ENCODE measurements at places on chromosomes 13 and 19.

DNA sequence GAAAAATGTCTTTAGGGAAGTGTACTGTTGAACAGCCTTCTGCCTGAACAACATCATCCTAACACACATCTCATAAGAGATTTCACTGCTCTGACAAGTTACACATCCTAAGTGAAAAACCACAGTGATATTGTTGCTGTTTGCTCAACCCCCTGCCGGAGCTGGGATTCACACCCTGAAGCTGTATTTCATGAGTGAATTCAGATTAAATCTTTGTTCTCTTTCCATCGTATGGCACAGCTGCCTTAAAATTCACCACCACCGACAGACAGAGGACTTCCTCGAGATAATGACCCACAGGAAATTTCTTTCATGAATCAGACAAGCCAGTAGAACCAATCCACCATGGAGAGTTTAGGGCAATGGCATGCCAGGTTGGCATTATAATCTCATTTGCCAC lies 280.8 kb downstream of the DCT start:
- DNase-seq = no peak

DNA sequence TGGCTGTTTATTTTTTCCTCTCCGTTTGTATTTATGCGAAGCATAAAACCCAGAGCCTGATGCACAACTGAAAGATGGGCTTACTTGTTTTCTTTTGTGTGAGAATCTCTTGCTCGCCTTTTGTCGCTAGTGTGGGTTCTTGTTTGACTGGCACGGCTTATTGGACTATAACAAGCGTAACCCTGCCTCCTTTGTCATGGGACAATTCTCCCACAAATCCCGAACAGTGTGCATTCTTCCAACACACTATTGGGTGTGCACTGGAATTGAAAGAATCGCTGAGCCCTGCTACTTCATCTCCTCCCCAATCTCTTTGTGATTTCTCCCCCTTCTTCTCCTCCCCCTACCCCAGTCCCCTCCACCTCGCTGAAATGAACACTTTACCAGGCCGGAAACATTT lies 110.8 kb downstream of the ZIC5 start:
- DNase-seq = no peak

DNA sequence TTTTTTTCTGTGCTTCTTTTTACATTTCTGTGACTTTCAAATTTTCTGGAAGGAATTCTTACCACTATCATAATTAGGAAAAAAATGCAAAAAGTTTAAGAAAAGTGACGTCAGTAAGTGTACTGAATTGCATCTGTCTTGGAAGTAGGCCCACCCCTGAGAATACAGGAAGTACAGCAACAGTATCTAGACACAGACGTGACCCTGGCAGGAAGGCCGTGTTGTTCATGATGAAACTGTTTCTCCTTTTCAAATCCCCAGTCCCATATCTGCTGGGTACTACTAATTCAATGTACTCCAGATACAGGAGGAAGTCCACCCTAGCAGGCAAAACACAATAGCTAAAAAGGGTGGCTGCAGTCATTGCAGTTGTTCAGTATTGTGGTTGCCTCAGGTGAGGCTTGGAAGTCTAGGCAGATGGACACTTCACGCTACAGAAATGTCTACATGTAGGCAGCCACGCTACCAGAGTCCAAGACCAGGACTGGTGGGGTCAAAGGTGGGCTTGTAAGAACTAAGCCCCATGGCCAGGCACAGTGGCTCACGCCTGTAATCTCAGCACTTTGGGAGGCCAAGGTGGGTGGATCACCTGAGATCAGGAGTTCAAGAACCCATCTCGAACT lies 49.6 kb upstream of the MED4 start:
- DNase-seq = no peak

- DNase-seq = no peak
These were observed 29.8 kb downstream of the ZNF536 start for GRCh38 chr19:30401956-30402355.

GRCh38 chr19:34837262-34837661 lies 64.2 kb upstream of the ZNF599 start:
- no peak for DNase-seq

DNA sequence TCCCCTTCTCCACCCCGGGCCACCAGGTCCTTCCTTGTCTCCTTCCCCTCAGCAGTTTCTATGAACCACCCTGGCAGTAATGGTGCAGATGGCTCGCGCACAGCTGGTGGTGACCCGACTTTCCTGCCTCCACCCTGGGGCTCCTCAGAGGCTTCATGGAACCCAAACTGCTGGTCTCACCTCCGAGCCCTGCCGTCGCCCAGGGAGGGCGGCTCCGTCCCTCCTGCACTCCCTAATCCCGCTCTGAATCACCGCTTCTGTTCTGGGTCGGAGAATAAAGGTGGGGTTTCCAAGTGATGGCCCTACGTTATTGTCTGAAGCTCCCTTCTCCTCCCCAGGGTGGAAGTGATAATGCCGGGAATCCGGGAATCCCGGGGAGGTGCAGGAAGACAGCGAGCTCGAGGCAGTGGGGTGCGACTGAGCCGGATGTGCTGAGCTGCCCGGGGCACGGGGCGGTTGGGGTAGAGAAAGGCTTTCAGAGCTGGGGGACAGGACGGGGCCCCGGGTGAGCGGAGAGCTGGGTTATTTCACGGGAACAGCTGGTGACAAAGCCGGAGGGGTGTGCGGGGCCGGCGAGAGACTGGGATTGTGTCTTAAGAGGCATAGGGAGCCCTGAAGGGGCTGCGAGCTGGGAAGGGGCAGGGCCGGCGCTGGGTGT lies 711 bp downstream of the FUT2 start:
- no peak for DNase-seq

GRCh38 chr13:92362717-92363116 lies 863.9 kb upstream of the GPC6 start:
- DNase-seq = no peak

DNA sequence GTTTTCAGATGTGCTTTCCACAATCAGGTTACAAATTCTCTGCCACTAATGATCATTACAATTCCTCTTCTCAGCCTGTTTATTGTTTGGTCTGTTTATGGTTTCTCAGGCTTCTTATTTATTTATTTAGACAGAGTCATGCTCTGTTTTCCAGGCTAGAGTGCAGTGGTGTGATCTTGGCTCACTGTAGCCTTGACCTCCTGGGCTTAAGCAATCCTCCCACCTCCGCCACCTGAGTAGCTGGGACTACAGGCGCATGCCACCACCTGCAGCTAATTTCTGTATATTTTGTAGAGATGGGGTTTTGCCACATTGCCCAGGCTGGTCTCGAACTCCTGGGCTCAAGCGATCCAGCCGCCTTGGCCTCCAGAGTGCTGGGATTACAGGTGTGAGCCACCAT lies 2.1 kb upstream of the ZSCAN5A start:
- DNase-seq = no peak

- DNase-seq = no peak
These were observed 30.6 kb upstream of the ATP1A3 start for GRCh38 chr19:42024622-42025111.

- no peak for DNase-seq
These were observed 26.2 kb downstream of the TMTC4 start for GRCh38 chr13:100648354-100648753.

- DNase-seq = no peak
These were observed 15.0 kb downstream of the MRPS12 start for GRCh38 chr19:38945562-38946228.

GRCh38 chr19:41591951-41592562 lies 16.1 kb downstream of the CEACAM21 start:
- DNase-seq = no peak

DNA sequence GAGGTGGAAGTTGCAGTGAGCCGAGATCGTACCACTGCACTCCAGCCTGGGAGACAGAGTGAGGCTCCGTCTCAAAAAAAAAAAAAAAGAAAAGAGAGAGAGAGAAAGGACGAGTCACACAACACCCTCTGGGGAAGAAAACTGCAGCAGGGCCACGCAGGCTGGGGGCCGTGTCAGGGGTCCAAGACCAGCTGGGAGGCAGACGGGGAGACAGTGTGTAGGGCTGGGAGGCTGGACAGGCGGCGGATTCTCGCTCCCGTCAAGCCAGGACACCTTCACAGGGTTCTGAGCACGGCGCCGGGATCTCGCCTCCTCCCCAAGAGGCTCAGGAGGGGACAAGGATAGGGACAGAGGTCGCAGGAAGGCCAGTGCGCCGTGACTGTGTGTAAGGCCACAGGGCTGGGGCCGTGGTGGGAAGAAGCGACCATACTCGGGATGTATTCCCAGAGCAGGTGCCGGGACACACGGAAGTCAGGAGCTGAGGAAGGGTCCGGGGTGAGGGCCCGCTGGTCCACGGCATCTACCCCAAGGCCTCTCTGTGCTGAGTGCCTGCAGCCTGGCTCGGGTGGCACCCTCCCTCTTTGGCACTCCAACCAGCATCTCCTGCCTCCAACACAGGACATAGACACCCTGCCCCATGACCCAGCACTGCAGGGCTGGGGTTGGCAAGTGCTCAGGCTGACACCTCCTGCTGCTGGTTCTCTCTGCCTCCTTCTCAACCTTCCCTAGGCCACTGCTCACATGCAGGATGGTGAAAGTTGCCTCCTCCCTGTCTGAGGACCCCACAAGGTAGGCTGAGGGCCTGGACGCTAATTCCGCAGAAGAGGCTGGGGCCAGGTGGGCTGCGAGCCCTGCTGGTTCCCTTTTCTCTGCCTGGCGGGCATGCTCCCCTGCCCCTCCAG lies 21.2 kb downstream of the ZNF787 start:
- DNase-seq = no peak

DNA sequence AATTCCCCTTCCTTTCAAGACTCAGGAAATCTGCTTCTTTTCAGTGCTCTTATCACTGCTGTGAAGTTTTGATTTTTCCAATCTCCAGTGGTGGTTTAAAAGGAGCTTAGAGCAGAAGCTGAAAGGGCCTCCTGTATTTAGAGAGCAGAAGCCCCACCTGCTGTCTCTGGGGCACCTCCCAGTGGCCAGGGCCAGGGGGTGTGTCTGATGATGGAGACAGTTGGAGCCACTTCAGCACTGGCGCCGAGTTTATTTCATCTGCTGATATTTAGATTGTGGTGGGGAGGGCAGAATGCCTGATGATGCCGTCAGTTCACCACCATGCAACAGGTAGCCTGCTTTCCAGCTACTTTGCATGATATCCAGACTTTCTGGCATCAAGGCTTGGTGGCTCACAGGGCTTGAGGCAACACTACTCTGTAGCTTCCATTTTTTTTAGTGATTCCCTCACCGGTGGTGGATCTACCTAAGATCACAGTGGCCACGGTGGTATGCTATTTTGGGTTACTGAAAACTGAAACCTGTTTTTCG lies 371.9 kb downstream of the KCNRG start:
- no peak for DNase-seq

DNA sequence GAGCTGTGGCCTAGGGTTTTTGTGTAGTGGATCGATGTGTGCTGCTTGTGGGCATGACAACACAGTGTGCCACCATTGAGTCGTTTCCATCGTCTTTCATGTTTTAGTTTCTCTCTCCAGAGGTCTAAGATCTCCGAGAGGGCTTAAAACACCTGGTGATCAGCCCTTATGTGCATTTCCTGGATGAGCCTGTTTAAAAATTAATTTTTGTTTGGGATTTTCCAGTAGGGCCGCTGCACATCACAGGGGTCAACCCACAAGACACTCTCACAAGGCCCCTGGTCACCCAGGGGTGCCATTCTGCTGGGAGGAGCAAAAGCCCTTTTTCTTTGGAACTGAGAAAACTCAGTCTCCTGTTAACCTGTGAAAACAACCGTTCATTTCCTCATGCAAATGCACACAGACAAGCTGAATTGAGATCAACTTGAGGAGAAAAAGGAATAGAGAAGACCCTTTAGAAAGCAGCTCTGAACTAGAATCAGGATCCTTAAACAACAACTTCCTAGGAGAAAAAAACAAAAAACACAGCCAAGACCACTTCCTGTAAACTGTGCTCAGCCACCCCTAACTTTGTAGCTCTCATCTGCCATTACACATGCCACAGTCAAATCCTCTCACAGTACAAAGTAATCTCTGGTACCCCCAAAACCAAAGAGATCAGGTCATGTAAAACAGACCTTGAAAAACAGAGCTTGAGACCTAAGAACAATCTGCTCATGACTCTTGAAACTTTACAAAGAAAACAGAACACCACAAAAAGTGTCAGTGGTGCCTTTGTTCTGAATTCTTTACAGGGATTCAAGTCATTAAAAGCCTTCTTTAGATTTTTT lies 8.3 kb upstream of the MTRF1 start:
- DNase-seq = no peak

DNA sequence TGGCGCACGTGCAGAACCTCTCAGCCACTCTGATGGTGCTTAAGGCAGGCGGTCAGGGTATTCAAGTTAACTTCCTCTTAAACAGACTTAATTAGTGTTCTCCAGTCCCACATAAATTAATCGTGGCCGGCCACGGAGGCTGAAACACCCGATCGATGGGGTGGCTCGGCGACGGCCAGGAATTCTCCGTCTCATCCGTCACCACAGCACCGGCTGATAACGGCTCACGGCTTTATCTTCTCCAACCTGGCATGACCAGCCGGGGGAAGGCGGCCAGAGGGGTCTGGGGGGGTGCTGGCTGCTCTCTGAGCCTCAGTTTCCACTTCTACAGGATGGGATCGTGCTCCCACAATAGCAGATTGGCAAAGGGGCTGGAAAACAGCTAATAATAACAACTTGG lies 32.6 kb upstream of the TCF3 start:
- DNase-seq = no peak

DNA sequence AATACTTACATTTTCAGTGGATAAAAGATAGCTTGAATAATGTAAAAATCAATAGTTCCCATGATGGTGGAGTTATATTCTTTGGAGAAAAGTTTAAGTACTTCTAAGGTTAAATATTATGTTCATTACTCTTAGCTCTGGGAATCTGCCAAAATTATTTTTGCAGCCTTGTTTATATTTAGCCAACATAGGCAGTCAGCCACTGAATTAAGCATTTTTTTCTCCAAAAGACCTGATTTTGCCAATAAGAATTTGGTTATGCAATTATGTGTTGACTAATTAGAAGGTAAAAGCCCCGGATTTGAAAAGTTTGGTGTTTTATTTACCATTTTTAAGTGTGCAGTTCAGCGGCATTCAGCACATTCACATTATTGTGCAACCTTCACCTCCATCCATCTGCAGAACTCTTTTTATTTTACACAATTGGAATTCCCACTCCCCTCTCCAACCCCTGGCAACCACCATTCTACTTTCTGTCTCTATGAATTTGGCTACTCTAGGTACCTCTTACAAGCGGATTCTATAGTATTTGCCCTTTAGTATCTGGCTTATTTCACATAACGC lies 90.1 kb upstream of the C1QTNF9B start:
- DNase-seq = no peak

GRCh38 chr13:77477299-77477848 lies 58.1 kb upstream of the SCEL start:
- no peak for DNase-seq

- no peak for DNase-seq
These were observed 756.7 kb downstream of the UQCRFS1 start for GRCh38 chr19:28456252-28456651.

DNA sequence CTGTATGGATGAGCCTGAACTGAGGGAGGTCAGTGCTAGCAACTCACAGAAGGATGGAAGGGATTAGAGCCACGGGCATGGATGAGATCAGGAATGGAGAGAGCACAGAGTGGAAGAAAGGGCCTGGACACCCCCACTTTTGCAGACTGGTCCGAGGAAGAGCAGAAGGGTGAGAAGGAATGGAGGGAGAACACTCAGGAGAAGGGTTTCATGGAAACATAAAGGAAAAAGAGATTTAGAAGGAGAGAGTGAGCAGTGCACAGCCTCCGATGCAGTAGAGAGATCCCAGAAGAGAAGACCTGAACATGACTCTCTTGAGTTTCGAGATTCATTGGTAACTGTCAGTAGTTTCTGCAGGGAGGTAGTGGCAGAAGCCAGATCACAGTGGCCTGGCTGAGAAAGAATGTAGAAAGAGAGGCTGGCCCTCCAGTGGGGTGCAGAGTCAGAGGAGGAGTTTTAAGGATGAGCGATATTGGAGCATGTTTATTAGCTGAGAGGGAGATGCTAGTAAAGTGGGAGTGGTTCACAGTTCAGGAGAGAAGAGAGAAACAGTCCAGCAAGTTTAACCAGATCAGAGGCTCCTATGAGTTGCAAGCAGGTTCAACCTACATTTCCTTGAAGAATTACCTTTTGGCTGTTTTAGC lies 108.9 kb downstream of the ZAR1L start:
- DNase-seq = no peak
